ENCODE measurements at places on chromosomes 12 and 14. TPM values are rescaled to one million over a fixed set of nuclear protein-coding genes. Genes with fewer than 3 reads are reported as not detected.

CLEC12A gene
- not detected for total RNA-seq

MYO1A gene
- 0.10 TPM for total RNA-seq

MANSC4 gene
- not detected for total RNA-seq

CIROP gene
- total RNA-seq = not detected

GPR68 gene
- total RNA-seq = 0.24 TPM

UNG gene
- 93.2 TPM for total RNA-seq

GRIN2B gene
- total RNA-seq = 5.3 TPM

CD27 gene
- total RNA-seq = not detected

GUCY2C gene
- total RNA-seq = 0.03 TPM
